Islet precursor cell (in vitro differentiated cells): ENCODE measurements at places on chromosomes 12 and 14.

DNA sequence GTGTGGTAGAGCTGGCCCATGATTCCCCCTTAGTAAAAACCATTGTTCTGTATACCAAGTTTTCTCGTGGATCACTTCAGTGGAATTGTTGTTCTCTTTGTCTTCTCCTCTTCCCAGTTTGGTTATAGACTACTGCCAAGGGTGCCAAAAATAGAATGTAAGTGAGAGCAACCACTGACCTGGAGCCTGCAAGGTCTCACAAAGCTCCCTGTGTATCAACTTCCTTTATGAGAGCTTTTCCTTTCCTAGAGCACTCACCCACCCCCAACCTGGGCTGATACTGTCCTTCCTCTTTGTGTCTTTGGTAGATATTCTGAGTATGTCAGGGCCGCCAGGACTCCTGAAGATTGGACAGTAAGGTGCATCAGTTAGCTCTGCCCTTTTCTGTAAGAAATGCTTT, 101.0 kb downstream of the SCN8A start:
- DNase-seq: no peak

- peak; percentile 85 for DNase-seq
Observed at GRCh38 chr14:69580009-69580577, 5.4 kb upstream of the CCDC177 start.

DNA sequence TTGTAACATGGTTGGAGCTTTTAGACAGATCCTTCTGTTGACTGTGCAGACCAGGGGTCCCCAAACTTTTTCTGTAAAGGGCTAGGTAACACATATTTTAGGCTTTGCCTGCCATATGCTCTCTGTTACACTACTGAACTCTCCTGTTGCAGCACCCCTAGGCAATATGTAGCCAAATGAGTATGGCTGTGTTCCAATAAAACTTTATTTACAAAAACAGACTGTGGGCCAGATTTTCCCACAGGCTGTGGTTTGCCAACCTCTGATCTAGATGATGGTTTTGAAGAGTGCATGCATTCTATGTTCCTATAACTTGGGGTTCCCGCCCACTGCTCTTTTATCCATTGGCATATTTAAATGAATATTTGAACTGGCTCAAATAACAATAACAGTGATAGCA, 180.3 kb upstream of the VASH1 start:
- DNase-seq: no peak

DNA sequence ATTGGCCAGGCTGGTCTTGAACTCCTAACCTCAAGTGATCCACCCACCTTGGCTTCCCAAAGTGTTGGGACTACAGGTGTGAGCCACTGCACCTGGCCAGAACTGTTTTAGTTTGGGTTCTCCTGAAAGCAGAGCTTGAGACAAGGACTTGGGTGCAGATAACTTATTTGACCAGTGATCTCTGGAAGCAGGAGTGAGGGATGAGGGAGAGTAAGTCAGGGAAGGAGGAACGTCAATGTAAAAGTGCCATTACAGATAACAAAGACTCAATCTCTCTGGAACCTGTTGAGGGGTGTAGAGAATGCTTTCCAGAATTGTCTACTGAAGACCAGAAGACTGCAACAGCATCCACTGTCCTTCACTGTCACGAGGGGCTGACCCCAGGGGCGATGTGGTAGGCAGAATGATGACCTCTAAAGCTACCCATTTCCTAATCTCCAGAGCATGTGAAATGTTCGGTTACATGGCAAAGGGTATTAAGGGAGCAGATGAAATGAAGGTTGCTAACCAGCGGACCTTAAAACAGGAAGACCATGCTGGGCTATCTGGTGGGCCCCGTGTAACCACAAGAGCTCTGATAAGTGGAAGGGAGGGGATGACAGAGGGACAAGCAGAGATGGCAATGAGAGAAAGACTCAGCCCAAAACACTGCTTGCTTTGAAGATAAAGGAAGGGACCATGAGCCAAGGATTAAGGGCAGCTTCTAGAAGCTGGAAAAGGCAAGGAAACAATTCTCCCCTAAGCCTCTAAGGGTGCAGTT, 207.8 kb downstream of the RBM19 start:
- no peak for DNase-seq

DNA sequence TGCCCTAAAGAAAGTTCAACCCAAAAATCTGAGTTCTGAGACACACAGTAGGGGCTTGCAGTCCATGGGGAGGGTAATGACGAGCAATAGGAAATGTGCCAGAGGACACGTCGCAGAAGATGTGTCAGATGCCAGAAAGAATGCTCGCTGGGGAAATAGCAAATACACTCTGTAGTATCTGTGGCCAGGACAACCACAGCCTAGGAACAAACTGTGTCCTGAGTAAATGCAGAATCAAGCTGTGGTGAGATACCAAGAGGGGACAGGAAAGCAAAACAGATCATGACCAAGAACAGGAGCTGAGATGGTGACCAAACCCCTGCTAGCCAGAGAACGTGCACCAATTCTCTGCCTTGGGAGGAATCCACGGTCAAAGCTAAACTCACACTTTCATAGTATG, 9.1 kb downstream of the CRACR2A start:
- peak; percentile 49 for DNase-seq

DNA sequence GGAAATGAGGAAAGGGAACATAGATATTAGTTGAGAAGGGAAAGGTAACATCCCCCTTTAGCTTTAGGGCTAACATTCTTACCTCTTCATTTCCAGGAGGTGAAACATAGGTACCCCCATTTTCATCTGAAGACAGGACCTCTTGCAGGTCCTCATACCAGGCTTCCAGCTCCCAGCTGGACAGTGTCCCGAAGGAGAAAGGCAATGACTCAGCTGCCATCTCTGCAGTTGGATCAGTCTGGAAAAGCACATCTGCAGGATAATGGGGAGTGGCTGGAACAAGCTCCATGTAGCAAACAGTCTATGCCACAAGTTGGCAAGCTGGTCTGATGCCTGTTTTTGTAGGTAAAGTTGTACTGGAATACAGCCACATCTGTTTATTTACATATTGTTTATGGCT, 3.1 kb downstream of the DDIT3 start:
- peak; percentile 74 for DNase-seq

DNA sequence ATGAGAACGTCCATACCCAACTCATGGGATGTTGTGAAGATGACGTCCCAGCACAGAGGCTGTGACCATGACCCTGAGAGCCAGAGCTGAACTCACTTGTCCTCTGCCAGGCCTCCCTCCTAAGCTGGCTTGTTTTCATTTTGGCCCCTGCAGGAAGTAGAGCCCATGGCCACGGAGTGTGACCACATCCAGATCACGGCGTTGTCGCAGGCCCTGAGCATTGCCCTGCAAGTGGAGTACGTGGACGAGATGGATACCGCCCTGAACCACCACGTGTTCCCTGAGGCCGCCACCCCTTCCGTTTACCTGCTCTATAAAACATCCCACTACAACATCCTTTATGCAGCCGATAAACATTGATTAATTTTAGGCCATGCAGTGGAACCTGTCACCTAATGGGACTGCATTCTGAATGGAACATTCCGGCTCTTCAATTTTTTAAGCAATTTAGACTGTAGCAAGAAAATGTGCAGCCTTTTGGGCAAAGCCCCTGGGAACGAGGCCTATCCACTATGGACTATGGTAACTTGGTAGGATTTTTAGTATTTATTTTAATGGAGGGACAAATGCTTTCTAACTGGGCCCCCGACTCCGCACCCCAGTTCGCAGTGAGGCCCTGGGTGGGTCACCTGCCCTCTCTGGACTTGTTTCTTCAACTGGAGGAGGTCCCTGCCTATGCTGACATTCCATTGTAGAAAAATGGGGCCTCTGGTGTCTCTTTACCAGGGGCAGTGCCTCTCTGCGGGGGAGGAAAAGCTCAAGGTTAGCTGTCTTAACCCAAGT, 19.6 kb downstream of the OTUB2 start:
- peak; percentile 45 for DNase-seq

GRCh38 chr14:74661726-74662450, 49.9 kb upstream of the LTBP2 start:
- no peak for DNase-seq
